ENCODE measurements at places on chromosomes 4 and X.

DNA sequence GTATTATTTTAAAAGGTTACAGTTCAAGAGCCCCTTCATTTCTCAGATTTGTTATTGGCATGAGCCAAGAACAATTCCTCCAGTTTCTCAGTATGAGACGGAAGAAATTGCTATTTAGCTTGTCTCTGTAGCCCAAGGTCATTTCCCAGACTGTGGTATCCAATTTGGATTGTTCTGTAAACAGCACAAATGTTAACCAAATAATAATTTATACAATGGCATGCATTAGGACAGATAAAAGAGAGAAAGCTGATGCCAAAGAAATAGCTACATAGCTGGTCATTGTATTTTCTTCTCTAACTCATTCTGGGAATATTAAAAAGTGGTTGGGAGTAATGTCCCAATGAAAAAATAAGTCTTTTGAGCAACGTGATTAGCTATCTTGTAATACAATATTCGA lies 134.6 kb upstream of the NPY2R start:
- DNase-seq, result no peak

DNA sequence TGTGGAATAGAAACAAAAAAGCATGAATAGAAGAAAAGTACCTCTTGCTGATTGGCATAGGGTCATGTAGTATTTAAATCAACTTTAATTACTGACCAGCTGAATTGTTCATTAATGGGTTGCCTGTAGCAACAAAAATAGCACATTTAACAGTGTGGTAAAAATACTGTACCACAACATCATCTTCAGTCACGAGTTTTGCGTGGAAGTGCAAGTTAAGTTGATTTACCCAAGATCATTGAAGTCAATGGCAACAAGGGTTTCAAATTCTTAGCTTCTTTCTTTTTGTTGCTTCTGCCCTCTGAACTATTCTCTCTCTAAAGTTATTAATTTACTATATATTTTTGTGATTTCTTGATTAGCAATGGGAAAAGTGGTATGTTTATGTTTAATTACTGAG lies 526.6 kb downstream of the C4orf33 start:
- no peak for DNase-seq

GRCh38 chr4:186939766-186940165 lies 216.1 kb upstream of the FAT1 start:
- DNase-seq, result no peak

- no peak for DNase-seq
These were observed 9.6 kb upstream of the TSPYL2 start for GRCh38 chrX:53072418-53073114.

- DNase-seq, result no peak
These were observed 28.7 kb downstream of the NOCT start for GRCh38 chr4:139044291-139044690.

Measured in type B pancreatic cell (in vitro differentiated cells).